Stimulated activated CD8-positive, alpha-beta memory T cell treated with anti-CD3 and anti-CD28 coated beads, Interleukin-15, amount 100 ng/mL, for 4 hours (primary cell): ENCODE measurements at places on chromosomes 13 and 19.

DNA sequence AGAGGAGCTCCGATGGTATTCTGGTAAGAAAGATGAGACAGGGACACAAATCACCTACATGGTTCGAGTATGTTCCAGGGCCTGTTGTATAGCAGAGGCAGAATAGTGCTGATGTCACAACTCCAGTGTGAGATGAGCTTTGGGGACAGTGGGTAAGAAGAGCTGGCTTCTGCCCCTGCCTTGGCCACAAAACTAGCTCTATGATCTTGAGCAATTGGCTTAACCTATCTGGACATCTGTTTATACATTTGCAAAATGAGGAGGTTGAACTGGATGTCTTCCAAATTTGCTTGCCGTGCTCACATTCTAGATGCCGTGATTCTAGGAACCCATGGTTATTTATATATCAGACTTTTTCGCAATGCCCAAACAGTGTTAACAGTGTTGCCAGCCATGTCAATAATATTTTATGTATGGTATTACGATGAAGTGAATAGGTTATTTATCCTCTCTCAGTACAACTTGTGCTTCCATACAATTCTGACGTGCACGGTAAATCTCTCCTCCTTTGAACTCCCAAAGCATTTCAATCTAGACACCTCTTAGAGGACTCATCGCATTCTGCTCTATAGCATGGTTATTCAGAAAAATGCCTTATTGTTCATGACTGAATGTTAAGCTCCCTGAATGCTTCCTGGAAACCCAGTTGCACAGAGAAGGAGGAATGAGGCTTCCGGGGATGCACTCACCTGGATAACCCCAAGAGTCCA lies 316.0 kb downstream of the FOXO1 start:
- no peak for DNase-seq

DNA sequence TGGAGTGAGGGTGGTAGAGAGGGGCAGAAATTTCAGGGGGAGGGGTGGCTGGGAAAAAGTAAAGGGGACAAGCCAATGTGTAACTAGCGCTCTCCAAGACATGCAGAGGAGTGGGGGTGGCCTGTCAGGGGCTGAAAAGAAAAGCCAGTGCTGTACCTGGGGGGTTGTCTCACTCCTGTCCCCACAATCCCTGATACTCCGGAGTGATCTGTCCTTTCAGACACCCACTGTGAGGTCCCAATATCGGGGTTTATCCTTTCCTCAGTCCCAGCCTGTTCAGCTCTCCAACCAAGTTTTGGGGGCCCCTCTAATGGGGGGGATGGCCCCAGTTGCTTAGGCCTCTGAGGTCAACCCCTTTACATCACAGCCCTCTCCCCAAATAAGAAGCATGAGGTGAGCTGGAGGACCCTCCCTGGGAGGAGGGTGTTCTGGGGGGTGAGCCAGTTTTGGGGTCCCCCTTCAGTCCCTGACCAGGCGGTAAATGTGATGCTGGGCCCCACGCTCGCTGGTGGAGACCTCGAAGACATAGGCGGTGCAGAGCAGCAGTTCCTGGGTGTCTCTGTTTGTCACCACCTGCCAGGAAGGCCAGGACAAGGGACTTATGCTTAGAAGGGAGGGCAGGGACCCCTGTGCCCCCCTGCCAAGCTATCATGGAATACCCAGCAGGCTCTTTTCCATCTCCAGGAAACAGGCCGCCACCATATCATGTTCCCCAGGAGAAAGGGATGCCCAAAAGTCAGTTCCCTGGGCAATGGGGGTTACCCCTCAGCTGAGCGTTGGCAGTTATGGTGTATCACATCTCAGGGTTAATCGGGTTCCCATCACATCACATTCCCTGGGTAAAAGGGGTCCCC lies 5.9 kb downstream of the CD37 start:
- DNase-seq, result no peak

- DNase-seq, result no peak
Observed at GRCh38 chr19:28051047-28051446, 1161.9 kb downstream of the UQCRFS1 start.

DNA sequence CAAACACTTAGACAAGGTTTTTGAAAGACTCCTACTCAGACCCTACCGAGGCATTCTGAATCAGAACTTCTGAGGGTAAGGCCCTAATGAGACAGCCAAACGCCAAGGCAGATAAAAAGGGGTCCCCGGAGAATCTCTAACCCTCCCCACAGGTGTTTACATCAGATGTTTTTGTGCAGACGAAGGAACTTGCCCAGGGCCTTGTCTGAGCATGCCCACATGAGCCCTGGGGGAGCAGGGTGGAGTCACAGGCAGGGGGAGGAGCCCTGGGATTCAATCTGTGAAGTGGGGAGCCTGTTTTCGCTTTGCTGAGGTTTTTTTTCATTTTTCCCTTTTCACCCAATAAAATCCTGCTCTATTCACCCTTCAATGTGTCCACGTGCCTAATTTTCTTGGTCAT lies 61.6 kb upstream of the MED4 start:
- peak; percentile 46 for DNase-seq

DNA sequence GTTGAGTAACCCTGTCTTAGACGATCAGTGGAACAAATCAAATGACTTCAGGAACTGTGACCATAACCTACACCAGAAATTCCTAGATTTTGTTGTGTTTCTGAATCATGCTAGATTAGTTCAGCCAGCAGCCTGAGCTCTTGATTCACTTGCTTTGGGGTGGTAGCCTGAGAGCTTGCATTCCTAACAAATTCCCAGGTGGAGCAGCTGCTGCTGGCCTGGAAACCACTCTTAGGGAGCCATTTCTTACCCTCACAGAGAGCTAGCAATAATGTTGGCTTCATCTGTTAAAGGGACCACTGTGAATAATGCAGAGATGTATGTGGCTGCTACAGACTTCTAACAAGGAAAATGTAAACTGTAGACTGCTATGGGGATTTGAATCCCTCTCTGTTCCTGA lies 388.1 kb upstream of the PRR20A start:
- DNase-seq, result no peak

GRCh38 chr13:28728642-28729041 lies 9.9 kb upstream of the SLC46A3 start:
- no peak for DNase-seq

- no peak for DNase-seq
Observed at GRCh38 chr19:32336259-32337083, 8.9 kb upstream of the ZNF507 start.

GRCh38 chr19:8673276-8673891 lies 25.2 kb downstream of the ACTL9 start:
- DNase-seq, result no peak

- no peak for DNase-seq
Observed at GRCh38 chr13:91058066-91058465, 289.4 kb upstream of the MIR17HG start.

DNA sequence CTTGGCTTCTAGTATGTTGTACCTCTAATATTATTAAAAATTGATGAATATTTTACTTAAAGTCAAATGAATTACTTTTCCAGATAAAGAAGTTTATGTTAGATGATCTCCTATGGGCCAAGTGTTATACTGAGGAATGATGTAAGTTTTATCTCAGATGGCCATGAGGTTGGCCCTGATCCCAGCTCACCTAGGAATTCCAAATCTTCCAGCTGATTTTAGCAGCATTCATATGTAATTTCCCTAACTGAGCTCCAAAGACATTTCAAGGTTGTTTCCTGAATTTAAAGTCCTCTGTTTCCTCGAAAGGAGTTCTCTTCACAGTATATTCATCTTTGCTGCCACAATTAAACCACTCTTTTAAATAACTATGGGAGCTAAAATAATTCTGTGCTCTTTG lies 1670.4 kb upstream of the SPRY2 start:
- DNase-seq, result no peak

DNA sequence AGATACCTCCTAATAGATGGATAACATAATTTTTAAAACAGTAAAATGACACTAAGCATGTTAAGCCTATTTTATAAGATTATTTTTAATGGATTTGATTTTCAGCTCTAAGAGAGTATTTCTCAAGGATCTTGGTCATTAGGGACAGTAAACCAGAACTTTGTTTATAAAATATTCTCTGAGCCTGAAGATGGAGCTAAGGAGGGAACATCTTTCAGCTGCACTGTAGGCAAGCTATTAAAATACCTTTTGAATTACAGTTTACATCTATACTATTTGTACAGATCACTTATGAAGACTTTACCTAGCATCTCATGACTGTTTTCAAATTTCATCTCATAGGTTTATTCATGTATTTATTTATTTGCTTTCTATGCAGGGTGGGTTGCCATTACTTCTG lies 345.3 kb downstream of the MYO16 start:
- no peak for DNase-seq

DNA sequence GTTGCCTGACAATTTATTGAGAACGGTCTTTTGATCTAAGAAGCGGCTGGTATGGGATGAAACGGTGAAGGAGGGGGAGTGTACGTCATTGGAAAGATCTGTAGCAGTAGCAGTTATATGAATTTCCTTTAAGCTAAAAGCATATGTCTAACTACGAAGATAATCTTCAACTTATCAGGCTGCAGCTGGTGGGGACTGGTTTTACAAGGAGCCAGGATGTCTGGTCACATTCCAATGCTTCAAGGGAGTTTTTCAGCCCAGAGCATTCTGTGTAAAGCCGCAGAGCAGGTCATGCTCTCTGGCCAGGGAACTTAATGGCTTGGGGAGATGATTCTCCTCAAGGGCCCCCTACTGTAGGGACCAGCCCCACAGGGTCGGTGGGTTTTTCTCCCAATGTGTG lies 29.2 kb downstream of the CLEC4M start:
- no peak for DNase-seq

DNA sequence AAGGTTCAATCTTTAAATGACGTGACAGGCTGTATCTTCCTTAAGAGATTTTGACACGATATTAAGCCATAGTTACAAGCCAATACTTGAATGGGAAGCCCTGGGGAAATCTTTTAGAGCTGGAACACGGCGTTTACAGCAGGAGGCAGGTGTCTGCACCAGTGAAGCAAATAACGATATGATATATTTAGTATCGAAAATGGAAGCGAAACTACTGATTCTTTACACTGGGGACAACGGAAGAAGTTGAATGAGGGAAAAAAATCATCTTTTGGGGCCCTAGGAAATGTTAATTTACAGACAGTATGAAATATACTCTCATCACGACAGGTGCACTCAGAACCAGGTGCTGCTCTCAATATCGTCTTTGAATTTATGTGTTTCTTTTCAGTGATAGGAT lies 793.9 kb upstream of the PCDH20 start:
- no peak for DNase-seq

- DNase-seq, result no peak
Observed at GRCh38 chr19:5181329-5181728, 159.3 kb downstream of the PTPRS start.

- DNase-seq, result no peak
Observed at GRCh38 chr13:21674490-21675009, 3.7 kb downstream of the FGF9 start.

GRCh38 chr19:54916822-54917221 lies 10.9 kb downstream of the NCR1 start:
- DNase-seq, result no peak

DNA sequence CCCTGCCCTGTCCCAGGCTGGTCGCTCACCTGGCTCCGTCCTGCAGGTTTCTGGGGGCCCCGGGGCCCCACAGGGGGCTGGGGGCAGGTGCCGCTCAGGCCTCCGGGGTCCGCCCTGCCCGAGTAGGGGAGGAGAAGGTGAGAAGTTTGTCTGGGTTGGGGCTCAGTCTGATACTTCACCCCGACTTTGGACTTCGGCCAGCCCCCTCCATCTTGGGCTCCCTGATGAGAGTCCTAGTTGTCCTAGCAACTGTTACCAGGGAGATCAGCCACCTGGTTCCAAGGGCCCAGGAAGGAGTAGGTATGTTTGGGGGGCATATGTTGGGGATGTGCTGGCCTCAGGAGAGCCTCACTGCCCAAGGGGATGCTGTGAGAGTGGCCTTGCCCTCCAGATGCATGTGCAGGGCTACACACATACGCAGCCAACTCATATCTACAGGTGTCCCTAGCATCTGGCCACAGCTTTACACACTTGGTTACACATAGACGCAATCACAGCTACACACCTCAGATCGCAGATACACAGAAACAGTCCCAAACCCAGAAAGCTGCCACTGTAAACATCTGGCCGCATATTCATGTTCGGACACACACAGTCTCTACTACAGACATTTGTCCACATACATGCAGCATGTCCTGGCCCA lies 3.4 kb downstream of the NUMBL start:
- DNase-seq, result no peak

DNA sequence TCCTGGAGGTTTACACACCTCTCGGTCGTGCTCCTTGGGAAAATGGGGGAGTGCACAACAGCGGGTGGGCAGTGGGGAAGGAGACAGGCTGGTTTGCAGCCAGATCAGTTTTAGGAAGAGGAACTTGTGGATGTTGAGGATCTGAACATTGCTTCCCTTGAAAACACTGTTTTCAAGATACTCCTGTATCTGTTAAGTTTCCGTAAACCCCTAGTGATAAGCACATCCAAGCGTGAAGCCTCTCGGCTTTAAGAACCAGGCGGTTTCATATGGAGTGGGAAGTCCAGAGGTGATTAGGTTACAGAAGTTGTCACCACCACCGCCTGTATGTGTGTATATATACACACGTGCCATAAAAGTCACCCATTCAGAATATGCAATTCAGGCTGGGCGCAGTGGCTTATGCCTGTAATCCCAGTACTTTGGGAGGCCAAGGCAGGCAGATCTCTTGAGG lies 47.4 kb downstream of the SIPA1L3 start:
- DNase-seq, result no peak

DNA sequence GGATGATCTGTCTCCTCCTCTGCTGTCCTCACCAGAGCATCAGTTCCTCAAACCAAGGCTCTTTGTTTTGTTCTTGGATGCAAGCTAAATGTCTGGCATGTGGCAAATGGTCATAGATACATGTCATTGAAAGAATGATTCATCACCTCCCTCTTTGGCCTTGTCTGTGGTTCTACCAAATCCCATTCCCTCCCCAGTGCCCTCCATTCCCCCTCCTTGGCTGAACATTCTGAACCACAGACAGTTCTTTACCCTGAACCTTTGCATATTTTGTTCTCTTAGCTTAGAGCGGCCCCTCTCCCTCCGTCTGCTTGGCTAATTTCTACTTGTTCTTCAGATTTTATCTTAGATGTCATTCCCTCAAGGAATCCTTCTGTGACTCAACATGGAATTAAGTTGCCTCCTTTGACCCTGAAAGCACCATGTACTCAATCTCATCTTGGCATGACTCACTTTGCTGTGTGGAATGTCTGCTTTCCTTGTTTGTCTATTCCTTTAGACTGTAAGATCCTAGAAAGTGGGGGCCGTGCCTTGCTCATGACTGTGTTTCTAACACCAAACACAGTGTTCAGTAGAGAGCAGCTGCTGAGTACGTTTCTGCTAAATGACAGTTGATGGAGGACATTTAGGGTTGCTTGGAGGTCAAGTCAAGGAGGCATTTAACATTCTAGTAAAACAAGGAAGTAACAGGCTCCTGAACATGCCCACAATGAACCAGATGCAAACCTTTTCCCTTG lies 8.1 kb downstream of the ALOX5AP start:
- no peak for DNase-seq

DNA sequence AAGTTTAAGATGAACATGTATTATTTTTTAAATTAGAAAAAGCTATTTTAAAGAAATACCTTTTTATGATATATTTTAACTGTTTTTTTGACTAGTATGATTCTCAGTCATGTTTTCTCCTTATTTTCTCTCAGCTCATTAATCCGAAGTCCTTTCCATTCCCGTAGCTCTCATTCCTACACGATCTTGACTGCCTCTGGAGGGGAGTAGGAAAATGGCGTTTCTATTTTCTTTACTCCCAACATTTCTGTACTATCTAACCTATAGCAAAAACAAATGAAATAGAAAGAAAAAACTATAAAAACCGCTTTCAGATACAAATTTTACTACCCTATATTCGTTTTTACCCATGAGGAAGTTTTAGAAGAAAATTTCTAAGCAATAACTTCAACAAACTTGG lies 343.8 kb downstream of the RBM26 start:
- DNase-seq, result no peak

GRCh38 chr19:13417054-13417453 lies 89.2 kb downstream of the CACNA1A start:
- no peak for DNase-seq
